HT1080 (cell line): ENCODE measurements at places on chromosomes 4 and X.

DNA sequence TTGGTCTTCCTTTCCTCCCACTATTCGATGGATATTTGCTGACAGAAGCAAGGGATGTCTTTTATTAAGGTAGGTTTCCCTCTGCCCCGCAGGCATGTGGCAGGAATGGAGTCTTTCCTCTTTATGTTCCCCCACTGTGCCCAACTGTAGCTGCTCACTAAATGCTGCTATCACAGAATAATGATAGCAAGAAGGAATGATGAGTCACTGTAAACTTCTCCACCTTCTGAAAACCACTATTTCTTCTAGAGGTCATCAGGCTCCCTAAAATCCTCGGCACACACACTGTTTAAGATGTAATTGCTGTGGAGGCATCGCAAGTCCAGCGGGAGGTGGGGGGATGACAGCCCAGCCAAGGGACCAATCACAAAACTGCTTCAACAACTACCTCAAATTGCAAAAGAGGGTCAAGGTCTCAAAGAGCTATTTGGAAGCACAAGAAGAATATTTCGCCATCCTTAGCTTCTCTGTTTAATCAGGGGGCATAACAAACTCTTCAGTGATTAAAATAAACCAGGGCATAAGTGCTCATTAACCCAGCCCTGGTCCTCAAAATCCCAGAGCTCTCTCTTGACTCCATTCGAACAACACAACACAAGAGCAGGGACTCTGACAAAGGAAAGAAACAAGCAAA is 13.9 kb downstream of the QDPR start:
- DNase-seq, result no peak

- DNase-seq, result peak; percentile 85
Observed at GRCh38 chr4:113645771-113646441, 115.6 kb downstream of the CAMK2D start.

GRCh38 chr4:88062311-88062710 is 54.9 kb downstream of the PKD2 start:
- no peak for DNase-seq

DNA sequence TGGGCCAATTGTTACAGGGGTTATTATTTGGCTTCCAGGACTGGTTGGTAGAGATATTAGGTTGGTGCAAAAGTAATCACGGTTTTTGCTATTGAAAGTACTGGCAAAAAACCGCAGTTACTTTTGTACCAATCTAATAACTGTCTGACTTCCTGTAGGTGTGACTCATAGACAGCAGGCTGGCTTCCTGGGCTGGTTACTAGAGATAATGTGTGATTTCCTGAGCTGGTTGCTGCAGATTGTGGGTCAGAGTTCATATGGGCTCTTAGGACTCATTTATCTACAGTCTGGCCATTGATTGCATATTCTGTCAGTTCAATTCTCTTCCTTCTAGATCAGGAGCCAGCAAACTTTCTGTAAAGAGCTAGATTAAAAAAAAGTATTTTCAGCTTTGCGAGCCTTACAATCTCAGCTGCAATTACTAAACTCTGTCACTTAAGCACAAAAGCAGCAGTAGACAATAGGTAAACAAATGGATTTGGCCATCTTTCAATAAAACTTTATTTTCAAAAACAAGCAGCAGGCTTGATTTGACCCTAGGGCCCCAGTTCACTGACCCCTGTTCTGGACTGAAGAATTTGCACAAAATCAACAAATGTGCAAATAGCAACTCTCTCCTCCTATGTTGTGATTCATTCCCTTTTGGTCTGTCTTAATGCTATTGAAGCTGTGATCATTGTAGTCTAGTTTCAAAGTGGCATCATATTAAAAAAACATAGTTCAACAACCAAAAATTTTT is 50.8 kb upstream of the BOD1L1 start:
- peak; percentile 88 for DNase-seq

- DNase-seq, result peak; percentile 51
Observed at GRCh38 chrX:1205681-1206611, 6.5 kb downstream of the CRLF2 start.

GRCh38 chrX:15151267-15152186 is 118.4 kb downstream of the ASB9 start:
- peak; percentile 48 for DNase-seq

- no peak for DNase-seq
Observed at GRCh38 chrX:110425222-110426154, 66.8 kb downstream of the RTL9 start.

GRCh38 chrX:39163581-39164126 is 362.4 kb downstream of the MID1IP1 start:
- DNase-seq, result no peak

DNA sequence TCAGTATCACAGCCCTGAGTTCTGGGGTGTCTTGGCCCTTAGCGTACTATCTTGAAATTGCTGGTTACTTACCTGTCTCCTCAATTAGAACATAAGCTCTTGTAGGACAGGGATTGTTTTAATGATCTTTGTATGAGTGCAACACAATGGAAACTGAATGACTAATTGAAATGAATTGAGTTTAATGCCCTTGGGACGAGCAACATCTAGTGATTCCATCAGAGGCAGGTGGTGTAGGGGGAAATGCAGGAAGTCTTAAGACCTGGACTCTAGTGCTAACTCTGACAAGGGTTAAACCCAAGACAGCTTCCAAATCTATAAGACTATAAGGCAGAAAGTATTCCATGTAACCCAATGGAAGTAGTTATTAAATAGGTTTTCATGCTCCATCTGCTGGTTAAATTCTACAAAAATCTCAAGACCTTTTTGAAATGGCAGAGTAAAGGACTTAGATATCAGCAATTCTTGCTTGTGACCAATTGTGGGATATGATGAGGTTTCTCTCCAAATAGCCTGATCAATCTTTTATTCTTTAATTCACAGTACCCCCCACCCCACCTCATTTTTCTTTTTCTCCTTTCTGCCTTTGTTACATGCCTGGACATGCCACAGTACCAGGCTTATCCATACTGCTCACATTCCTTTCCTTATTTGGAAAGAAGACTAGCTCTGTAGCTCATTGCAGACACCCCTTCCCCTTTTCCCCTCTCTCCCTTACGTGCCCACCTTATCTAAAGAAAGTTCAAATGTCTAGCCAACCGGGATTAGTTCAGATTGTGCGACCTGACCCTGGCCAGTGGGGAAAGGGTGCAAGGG is 340.8 kb downstream of the PAPSS1 start:
- peak; percentile 32 for DNase-seq

GRCh38 chr4:48774760-48775710 is 5.0 kb downstream of the FRYL start:
- DNase-seq, result no peak

DNA sequence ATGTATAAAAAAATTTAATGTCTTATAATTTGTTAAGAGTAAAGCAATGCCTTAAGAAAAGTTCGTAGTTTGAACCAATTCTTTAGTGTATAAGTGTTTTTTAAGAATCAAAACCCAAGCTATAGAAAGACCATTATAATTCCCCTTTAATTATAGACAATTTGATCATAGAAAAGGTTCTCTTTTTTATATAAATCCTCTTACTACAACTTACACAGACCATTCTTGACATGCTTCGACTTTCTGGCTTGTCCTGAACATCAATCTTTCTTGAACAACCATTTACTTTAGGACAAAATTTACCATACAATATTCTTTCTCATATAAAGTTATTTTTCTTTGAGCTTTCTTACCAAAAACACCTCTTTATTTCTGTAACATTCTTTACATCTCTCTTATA is 330.5 kb upstream of the SPANXN1 start:
- no peak for DNase-seq

DNA sequence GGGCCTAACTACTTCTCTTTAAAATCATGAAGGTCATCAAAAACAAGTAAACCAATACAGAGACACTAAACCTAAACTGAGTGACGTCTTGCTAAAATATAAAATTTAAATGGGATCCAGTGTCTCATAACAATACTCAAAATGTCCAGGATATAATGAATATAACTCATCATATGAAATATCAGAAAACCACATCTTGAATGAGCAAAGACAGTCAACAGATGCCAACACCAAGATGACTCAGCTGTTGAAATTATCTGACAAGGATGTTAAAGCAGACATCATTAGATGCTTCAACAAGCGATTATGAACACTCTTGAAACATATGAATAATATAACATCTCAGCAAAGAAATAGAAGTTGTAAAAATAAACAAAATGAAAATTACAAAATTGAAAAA is 8.3 kb downstream of the NAP1L2 start:
- DNase-seq, result no peak

DNA sequence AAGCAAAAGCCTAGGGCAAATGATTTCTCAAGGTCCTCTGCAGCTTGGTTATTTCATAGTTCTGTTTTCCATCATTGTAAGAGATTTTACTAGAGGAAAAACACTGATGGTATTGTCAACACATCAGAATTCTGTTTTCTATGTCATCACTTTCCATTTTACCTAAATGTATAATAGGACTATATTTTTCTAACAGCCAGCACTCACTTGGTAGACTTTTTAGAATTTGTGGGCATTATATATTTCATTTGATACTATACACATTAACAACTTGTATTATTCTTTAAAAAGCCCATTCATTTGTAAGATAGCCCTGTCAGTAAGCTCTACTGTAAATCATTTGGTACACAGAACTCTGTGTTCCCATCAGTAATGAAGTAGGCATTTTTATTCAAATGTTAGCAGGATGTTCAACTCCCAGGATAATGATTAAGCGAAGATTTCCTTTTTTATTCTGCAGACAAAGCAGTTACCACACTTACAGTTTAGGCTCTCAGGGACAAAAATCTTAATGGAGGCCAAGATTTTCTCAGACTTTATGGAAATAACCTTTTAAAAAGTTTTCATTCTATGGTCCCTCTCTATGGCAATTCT is 143.6 kb upstream of the TEX13C start:
- DNase-seq, result no peak

GRCh38 chr4:3760841-3761240 is 5.3 kb upstream of the ADRA2C start:
- DNase-seq, result no peak

DNA sequence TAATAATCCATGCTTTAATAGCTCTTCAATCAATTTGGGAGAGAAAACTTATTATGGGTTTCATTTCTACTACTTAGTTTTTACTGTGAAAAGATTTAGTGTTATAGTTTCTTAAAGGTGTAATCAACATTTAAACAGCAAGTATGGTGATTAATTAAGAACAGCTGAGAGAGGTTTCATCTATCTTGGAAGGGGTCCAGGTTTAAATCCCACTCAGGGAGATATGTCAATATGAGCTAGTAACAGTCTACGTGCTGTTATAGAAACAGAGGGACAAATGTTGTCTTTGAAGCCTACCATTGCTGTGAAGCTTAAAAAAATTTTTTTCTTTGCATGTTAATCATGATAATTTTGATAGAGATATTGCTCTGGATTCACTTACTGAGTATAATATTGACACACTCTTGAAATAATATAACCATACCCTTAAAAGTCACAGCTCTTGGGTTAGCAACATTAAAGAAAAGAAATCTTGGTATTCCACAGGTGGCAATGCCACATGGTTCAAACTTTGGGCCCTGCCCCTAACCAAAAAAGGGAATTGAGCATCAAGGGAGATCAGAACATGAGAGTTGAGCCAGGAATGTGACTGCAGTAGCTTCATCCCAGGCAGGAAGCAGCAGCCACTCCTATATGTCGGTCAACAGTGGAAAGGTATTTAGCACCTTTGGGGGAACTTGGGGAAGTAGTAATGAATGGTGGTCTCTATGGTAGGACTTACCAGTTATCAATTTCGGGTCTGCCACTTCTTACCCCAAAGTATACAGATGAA is 107.8 kb downstream of the ANK2 start:
- peak; percentile 26 for DNase-seq

- no peak for DNase-seq
Observed at GRCh38 chr4:7740866-7741525, 198.7 kb downstream of the AFAP1 start.

DNA sequence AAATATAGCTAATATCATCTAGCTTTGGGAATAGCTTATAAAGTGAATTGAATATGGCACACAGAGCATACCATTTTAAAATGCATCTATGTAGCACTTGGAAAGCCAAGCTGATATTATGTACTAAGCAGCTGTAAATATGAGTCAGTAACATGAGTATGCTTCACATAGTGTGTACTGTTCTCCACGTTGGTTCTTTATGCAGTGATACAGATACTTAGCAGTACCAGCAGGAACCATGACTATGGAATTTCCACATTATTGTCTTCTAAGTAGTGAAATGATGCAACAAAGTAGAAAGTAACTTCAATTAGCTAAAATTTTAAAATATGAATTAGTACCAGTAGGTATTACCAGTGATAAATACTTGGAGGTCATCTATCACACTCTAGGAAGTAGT is 320.1 kb downstream of the BMPR1B start:
- no peak for DNase-seq

DNA sequence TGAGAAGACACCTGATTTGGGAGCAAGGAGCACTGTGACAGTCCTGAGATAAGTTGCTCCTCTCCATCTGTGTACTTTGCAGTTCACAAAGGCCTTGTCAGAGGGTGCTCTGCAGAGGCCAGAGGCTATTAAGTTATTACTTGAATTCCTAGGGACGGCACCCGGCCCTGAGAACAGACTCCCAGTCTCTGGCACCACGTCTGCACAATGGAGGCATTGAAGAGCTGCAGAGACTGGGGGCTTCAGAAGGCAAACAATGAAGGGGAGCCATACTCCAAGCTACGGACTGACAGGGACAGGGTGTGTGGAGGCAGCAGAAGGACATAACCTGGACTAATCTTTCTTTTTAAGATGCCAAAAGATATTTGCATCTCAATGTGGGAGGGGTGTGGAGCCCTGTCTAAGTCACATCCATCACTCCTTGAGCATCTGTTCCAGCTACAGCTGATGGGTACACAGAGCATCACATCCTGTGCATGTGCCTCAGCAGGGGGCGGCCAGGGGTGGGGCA is 11.5 kb downstream of the RASGEF1B start:
- DNase-seq, result no peak

- no peak for DNase-seq
Observed at GRCh38 chr4:41257906-41258305, 1.2 kb downstream of the UCHL1 start.

DNA sequence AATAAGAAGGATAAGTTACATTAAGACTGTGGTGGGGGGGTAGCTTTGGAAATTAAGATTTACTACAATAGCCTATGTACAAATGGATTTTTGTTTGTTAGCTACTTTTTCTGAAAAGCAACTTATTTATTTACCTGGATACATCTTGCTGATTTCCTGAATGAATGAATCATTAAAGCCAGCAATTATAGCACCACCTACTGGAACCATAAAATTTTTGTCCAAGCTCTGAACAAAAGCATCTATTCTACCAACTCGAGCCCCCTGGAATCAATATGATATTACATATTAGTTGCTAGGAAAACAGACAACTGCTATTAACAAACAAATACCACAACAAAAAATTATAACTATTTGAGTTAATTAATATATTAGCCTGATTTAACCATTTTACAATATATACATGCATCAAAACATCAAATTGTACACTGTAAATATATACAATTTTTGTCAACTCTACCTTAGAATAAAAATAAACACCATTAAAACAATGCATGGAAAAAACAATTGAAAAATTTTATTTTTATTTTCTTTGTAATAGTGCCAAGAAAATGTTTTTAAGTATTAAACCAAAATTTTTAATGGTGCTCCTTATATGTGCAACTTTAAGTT is 15.3 kb downstream of the SEPSECS start:
- DNase-seq, result peak; percentile 45

- DNase-seq, result no peak
Observed at GRCh38 chr4:150821641-150822040, 193.4 kb downstream of the LRBA start.

- peak; percentile 88 for DNase-seq
Observed at GRCh38 chr4:188127214-188127874, 11.9 kb upstream of the TRIML1 start.

- DNase-seq, result no peak
Observed at GRCh38 chr4:84767168-84767567, 184.2 kb downstream of the CDS1 start.

GRCh38 chrX:17499512-17499911 is 124.5 kb downstream of the NHS start:
- no peak for DNase-seq
